ENCODE measurements at places on chromosomes 12 and 14.

DNA sequence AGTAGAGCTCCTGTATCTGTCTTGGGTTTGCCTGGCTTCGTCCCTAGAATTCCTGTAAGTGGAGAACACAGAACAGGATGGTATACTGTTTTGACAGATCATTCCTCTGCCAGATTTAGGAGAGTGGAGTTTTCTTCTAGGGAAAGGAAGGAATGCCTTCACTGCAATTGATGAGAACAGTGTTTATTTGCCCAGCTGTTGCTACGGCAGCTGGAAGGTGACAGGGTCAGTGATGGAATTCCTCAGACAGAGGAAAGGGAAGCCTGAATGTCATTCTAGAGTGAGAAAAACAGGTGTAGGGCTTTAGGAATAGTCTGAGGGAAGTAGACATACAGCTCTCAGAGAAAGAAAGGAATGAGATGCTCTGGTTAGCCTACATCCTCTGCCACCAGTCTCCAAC, 11.7 kb downstream of the CSRNP2 start:
- no peak for DNase-seq

GRCh38 chr14:50038398-50039119, 77.8 kb downstream of the VCPKMT start:
- DNase-seq: peak; percentile 73

- no peak for DNase-seq
Measured at GRCh38 chr14:81091660-81092059, 129.1 kb downstream of the GTF2A1 start.

DNA sequence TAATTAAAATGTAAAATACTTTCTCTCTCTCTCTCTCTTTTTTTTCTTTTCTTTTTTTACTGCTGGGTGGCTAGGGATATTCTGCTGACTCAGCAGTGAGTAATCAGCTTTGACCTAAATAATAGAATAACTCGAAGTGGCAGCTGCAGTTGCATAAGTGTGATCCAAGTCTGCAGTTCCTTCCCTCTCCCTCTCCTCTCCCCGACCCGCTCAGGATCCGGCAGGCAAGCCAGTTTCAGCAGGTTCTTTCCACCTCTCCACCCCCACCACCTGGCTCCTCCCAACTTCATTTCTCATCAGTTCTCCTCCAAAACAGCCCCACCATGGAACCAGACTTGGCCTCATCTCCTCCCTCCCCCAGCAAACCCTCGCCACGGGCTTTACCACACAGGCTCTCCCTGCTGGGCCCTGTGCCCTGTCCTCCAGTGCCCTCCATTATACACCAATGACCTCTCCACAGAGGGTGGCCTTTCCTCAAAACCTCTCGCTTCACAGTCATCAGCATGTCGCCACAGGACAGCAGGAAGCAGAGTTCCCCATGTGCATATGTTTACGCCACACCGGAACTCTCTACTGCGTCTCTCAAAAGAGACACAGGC, 22.4 kb downstream of the SLC7A8 start:
- DNase-seq: no peak

GRCh38 chr12:62659453-62660295, 193.0 kb downstream of the MON2 start:
- no peak for DNase-seq
